Stimulated activated CD8-positive, alpha-beta memory T cell treated with anti-CD3 and anti-CD28 coated beads, Interleukin-15, amount 100 ng/mL, for 24 hours (primary cell): ENCODE measurements at places on chromosomes 3 and 15.

- no peak for DNase-seq
Observed at GRCh38 chr3:67804089-67804488, 149.7 kb upstream of the SUCLG2 start.

GRCh38 chr3:66467996-66468735 lies 32.7 kb downstream of the LRIG1 start:
- DNase-seq: no peak

- DNase-seq: no peak
Observed at GRCh38 chr15:70788114-70789049, 25.0 kb upstream of the UACA start.

DNA sequence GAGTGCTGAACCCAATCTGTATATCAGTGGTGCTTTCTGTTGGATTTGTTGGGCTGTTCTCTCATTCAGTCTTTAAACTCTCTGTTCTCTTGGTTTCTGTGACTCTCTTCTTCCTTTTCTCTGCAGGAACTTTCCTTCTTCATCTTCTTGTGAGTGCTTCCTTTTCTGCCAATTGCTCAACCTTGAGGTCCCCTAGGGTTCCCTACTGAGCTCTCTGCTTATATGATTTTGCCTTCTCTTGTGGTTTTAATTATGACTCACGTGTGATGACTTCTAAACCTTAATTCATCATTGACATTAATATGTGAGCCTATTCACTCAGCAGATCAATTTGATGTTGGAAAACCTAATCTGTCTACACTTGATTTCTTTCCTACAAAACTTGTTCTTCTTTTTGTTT lies 39.4 kb downstream of the MOBP start:
- no peak for DNase-seq

DNA sequence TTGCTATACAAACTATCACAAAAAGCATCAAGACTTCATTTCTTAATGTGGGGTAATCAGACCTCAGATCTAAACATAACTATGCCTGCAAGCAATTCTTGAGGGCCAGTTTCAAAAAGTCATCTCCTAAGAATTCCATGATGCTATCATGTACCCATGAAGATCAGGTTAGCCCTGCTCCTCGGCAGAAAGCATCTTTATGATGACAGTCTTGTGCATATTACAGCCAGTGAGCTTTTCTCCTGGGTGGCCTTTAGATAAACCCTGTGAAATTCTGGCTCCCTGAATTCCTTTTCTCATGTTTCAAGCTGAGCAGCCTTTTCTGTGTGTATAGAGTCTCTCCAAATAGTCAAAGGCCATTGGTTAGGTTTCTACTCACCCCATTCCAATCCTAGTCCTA lies 201.9 kb upstream of the MCTP2 start:
- no peak for DNase-seq

DNA sequence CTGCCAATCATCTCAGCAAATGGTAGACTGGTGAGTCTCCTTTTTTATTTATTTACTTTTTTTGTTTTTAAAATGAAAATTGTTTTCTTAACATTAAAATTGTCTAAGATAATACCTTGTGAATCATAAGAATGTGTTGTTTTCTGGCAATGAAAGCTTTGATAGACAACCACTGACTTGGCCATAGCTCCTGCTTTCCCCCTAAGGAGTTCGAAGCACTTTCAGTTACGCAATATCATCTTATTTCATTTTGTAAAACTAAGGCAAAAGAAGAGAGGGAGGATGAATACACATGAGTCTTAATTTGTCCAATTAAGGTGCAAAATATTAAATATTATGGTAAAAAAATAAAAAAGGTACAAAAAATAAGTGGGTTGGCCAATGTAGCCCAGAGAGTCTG lies 74.8 kb upstream of the PLCL2 start:
- DNase-seq: no peak

DNA sequence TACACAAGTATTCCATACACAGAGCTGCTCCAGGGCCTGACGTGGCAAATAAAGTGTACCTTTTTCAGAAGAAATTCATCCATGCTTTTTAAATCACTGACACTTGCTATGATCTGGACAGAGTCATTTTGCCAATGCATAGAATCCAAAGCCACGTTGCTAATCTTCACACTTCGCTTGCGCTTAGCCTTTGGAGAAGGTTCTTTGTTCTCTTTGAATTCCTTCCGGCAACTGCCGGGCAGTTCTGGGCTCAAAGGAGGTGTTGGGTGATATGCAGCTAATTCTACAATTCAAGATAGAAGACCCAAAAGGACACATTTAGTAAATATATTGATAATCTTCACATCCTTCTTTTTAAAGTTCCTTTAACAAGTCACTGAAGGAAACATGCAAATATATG lies 69.9 kb downstream of the NR2E3 start:
- DNase-seq: no peak

GRCh38 chr3:192825657-192826200 lies 91.9 kb downstream of the MB21D2 start:
- DNase-seq: no peak

DNA sequence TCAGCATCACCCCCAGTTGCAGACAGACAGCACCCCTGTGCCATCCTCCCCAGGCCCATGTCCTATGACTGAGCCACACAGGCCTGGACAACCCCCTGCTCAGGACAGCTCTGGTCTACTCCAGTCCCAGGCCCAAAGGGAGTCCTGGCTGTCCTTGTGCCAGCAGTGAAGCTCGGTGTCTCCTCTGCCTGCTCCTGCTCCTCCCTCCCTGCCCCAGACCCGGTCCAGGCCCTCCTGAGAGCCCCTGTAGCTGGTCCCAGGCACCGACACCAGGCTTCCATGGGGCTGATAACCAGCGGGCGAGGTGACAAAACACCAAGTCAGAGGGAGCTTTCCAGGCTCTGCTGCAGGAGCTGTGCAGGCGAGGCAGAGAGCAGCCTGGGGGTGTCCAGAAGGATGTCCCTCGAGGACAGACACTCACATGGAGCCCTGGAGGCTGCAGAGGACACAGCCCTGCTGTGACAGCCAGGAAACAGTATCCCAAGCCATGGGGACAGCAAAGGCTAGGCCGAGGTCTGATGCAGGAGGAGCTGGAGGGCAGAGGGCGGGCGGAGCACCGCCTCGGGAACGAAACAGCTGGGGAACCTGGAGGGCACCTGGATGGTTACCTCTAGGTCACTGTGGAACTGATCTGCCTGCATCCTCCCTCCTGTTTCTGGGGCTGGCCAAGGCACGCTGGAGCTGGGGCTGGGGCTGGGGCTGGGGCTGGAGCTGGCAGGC lies 103.8 kb upstream of the PRR20G start:
- DNase-seq: no peak

DNA sequence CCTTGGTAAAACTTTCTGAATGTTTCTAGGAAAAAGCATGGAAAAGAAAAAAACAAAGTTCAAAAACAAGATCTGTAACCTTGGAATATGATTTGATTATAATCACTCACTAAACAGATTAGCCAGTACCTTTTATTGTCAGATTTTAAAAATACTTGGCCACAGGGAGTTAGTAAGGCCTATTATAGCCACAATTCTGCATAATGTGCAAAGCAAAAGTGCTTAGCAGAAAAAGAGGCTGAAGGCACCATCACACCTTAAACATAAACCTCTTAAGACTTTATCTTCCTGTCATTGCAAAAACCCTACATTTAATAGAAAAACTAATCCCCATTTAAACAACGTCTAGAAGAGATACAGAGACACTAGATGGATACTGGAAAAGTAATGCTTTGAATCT lies 41.8 kb downstream of the CHSY1 start:
- no peak for DNase-seq

DNA sequence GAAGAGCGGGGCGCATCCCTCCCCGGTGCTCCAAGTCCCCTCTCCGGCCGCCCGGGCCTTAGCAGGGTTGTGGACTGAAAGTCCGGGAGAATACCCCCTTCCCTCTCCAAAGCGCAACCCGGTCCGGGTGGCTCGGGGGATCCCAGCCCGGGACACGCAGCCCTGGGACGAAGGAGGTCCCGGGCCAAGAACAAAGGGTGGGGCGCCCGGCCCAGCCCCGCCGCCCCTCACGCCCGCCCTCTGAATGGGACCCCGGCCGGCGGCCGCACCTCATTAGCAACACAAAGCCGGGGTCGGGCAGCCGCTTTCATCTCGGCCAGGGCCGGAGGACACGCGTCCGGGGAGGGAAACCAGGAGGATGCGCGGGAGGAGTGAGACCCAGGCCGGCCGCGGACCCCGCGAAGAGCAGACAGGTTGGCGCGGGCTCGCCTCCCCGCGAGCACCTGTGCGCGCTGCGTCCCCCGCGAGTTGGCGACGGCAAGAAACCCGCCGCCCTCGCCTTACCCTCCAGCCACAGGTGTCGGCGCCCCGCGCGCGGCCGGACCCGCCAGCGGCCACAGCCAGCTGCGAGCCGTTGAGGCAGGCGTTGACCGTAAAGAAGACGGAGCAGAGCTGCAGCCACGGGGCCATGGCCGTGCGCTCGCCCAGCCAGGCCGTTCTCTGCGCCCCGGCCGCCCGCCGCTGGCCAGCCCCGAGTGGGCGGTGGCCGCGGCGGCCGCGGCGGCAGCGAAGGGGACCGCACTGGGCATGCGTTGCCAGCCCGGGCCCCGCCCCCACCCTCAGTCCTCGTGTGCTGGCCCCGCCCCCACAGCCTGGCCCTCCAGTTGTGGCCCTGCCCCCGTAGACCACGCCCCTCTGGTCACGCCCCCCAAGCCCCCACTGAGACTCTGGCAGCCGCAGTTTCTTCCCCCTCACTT lies at the start of gene IL17RD:
IL17RD (minus strand) TSS at position 697 of the 917 bp plus-strand sequence; CDS start at position 630, 67 bp downstream.
- DNase-seq: no peak

DNA sequence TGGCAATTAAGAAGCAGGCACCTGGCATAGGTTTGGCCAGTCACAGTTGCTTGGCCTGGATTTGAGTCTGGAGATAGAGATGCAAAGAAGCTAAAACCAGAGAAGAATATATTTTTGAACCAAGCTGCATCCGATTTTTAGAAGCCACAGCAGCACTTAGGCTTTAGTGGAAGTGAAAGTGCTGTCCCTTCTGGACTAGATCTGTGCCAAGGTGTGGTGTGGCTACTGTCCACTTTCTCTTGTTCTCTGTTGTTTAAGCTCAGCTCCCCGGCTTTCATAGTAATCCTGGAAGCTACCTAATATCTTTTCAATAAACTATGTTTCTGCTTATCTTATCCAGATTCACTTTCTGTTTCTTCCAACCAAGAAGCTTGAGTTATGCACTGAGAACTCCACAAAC lies 183.4 kb upstream of the THRB start:
- no peak for DNase-seq

DNA sequence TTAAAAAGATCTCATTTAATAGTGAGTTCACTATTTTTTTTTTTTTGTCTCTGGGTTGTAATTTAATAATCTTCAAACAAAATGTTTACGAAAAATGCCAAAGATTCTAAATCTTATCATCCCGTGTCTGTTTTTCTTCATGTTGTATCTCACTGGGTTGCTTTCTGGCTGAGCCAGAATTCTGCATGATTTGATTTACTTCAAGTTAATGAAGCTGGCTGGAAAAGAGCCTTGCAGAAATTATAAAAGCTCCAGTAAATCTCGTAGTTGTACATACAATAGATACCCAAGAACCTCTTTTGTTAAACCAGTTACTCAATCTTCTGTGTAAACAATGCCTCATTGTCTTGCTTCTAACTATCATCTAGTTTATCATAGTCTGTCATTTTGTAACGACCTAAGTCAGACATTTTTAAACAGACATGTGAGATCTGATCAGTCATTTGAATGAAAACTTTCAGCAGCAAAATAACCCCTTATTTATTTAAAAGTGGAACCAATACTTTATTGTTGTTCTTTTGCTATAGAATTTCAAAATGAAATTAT lies 249.0 kb downstream of the MCTP2 start:
- DNase-seq: no peak

DNA sequence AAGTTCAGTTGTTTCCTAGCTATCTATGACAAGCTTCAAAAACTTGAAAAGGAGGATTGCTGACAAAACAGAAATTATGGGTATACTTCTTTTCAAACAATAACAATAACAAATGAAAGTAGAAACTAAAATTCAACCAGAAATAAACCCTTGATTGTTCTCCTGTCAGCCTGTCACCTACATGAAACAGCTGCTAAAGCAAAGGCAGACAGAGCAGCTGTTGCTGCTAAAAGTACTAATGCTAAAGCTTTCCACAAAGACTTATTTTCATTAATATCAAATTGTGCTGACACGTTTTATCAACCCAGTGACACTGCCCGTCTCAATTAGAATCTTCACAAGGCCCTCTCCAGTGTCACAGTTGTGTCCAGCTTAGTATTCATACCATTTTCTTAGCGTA lies 533.2 kb upstream of the GBE1 start:
- no peak for DNase-seq

- no peak for DNase-seq
Observed at GRCh38 chr3:183268366-183268765, 15.3 kb downstream of the B3GNT5 start.

GRCh38 chr3:156317462-156318074 lies 197.2 kb downstream of the KCNAB1 start:
- DNase-seq: no peak

DNA sequence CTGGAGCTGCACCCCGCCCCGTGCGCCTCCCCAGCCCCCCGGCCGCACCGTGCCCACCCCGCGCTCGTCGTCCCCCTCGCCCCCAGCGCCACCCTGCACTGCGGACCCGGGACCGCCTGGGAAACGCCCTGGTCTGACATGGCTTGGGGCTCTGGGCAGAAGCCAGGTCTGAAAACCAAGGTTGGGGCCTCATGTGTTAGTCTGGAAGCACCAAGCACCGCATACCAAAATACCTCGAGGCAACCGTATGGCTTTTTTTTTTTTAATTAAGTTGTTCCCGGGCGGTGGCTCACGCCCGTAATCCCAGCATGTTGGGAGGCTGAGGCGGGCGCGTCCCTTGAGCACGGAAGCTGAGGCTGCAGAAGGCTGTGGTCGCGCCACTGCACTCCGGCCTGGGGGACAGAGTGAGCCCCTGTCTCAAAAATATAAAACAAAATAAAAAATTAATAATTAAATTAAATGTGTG lies 91.5 kb upstream of the CHD2 start:
- DNase-seq: no peak

DNA sequence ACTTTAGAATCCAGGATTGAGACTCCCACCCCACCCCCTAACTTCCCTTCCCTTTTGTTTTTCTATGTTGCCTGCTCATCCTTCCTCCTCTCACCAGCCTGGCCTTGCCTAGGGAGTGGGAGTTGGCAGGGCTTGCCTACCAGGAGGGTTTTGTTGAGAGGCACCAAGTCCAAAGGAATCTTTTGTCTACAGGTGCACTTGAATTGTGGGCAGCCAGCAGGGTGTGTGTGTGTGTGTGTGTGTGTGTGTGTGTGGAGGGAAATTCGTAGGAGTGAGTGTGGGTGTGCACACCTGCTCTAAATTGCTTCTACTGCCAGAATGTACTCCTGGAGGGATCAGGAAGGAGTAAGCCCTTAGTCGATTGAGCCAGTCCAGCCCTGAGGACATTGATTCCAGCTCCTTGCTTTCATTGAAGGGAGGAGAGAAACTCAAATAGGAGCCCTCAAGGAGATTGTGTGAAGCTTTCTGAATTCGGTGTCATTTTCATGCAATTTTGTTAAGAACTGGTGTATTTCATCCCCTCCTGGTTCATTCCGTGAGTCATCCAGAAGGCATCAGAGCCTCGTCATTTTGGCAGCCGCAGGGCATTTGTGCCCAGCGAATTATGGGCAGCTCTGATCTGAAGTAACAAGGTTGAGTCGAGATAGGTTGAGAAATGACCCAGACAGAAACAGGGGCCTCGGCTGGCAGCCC lies 112.1 kb downstream of the SLCO3A1 start:
- DNase-seq: no peak
